ENCODE measurements at places on chromosomes 1 and 21.

- DNase-seq: no peak
Observed at GRCh38 chr1:207798847-207799246, 47.0 kb downstream of the CD46 start.

DNA sequence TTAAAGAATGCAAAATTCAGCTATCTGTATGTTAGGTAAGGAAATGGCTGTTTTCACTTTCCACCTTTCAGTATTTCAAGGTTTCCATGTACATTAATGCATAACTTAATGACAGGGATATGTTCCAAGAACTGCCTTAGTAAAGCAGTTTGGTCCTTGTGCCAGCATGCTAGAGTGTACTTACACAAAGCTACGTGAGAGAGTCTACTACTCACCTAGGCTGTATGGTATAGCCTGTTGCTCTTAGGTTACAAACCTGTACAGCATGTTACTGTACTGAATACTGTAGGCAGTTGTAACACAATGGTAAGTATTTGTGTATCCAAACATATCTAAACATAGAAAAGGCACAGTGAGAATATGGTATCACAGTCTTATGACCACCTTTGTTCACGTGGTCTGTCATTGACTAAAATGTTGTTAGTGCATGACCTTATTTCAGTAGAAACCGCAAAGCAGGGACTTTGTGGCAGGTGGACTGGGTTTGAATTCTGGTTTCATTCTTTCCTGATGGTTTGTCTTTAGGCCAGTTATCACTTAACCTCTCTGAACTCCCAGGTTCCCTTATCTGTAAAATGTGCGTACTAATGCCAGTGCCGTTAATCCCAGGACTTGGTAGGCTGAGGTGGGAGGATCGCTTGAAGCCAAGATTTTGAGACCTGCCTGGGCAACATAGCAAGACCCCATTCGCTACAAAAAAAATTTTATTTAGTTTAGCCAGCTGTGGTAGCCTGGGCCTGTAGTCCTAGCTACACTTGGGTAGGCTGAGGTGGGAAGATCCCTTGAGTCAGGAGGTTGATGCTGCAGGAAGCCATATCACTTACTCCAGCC lies 4.9 kb downstream of the SMYD2 start:
- no peak for DNase-seq

DNA sequence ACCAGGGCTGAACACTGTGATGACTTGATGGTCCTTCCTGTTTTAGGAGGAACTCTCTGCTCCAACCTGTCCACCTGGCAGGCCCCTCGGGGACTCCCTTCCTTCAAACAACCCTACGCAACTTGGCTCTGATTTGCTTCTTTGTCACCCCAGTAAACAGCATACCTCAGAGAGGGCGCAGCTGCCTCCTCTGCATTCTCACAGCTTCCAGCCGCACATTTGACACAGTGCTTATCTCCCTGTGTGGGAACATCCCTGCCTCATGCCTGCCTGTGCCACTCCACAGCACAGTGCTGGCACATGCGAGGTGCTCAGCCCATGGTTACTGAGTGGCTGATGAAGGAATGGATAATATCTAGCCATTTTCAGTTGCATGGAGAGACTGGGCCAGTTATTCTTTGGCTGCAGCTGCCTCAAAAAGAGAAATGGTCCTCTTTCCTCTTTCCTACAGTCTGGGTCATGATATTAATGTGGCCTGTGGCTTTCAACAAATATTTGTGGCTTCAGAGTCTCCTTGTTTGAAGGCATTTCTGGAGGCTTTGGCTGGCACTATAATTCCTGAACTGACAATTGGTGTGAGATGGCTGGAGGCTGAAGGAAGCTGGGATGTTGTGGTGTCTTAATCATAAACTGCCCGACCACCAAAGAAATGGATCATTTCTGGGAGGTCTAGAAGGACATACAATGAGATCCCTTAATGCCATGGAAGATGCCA lies 77.9 kb downstream of the TENT5C start:
- DNase-seq: no peak

- DNase-seq: no peak
Observed at GRCh38 chr1:81548918-81549587, 251.7 kb upstream of the ADGRL2 start.

GRCh38 chr1:203271962-203272632 lies 33.2 kb upstream of the BTG2 start:
- no peak for DNase-seq

DNA sequence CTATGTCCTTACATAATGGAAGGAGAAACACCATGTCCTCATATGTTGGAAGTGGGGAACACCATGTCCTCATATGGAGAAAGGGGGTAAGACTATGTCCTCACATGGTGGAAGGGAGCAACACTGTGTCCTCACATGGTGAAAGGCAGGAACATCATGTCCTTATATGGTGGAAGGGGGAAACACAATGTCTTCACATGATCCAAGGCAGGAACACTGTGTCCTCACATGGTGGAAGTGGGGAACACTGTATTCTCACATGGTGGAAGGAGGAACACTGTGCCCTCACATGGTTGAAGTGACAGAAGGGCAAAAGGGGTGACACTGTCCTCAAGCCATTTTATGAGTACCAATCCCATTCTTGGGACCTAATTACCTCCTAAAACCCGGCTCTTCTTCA lies 146.3 kb upstream of the ETV3 start:
- no peak for DNase-seq

DNA sequence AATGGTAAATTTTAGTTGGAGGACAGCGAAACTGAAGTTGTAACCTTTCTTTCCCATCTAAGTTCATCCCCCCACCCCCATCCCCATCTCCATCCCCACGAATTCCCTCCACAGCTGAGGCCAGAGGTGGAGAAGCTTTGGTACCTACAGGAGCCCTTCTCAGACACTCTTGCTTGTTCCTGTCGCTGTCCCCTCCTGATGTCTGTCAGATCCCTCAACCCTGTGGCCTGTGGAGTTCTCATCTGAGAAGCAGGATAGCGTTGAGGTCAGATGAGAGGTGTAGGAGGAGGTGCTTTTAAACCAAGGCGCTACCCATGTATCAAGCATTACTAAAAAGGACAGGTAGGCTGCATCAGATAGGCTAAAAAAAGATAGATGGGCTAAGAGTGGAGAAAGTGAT lies 769 bp downstream of the NTPCR start:
- no peak for DNase-seq

GRCh38 chr1:31551208-31551607 lies 25.1 kb upstream of the TINAGL1 start:
- no peak for DNase-seq

DNA sequence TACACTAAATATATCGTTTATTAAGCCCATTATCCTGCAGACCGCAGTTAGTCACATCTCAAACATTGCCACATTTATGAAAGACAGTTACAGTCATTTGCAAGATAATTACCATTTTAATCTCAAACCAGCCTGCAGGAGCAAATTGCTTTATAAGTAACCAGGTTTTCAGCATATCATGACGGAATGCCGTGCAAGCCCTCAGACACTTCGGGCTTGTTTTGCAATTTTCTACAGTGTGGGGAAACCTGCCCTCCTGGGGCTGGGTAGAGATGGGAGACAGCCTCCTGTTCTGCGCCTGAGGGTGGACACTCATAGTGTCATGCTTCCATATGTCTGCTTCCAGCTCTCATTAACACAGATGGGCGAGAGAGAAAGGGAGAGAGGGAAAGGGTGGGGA lies 563.9 kb downstream of the NPHP4 start:
- DNase-seq: no peak

DNA sequence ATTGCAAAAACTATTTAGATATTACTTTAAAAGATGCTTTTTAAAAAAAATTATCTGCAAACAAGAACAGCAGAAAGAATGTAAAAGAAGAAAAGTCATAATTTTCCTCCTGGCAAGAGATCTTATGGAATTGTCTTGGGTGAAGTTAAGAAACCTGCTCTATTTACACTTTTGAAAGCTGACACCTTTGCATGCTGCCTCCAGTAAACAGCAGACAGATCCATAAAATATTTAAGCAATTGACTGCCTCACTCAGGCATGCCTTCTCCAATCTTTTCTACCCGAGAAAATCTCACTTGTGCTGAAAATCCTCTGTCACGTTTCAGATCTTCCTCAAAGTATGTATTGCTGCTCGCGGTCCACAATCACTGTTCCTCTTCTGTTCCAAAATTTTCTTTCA lies 107.9 kb upstream of the ZP4 start:
- no peak for DNase-seq

- no peak for DNase-seq
Observed at GRCh38 chr1:53206735-53207379, 10.2 kb downstream of the CPT2 start.

DNA sequence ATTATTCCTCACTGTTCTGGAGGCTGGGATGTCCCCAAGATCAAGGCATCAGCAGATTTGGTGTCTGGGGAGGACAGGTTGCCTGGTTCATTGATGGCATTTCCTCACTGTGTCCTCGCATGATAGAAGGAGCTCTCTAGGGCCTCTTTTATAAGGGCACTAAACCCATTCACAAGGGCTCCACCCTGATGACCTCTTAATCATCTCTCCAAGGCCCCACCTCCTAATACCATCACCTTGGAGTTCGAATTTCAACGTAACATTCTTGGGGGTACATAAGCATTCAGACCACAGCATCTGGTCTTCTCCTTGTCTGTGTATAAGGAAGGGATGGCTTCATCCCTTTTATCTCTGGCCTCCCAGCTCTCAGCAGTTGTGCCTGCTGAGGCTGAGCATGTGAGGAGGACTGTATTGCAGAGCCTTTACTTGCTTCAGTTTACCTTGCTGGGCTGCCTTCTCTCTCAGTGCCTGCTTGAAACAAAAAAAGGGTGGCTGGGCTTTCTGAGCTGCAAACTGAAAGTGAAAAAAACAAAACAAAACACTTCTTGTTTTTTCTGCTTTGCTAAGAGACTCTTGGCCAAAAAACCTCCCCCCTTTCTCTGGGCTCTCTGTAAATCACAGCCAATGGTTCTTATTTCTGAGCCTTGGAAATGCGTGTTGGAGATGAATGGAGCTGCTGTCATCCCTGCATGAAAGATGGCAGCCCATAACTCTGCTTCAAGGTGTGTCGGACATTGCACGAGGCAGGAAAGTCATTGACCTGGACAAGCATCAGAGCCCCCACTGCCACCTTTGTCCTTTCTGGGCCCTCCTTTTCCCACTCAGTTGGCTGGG lies 75.8 kb downstream of the RHOU start:
- DNase-seq: no peak

DNA sequence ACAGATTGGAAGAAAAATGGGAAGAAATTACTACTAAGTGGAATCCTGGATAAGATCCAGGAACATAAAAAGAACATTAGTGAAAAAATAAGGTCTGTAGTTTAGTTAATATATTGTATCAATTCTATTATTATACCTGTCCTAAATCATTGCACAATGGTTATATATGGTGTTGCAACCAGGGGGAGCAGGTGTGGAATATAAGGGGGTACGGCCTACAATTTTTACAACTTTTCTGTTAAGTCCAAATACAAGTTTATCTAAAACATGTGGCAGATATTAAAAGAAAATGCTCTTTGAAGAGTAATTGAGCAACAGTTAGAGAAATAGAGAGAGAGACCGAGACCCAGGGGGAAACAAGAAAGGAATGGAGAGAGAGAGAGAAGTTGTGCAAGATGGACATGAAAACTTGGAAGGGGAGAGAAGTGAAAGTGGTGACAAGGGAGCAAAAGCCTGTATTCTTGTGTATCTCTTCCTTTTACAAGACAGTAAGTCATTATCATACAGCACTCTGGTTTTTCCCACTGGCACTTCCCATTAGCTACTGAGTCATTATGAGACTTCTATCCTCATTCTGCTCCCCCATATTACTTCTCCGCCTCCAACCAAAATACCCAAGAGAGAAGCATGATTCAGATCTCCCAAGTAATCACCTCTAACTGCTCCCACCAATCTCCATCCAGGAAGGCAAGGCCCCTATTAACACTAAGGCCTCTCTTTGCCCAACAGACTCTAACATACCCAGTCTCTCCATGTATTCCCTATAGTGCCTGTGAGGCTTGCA lies 22.3 kb upstream of the TRAF3IP3 start:
- DNase-seq: no peak

DNA sequence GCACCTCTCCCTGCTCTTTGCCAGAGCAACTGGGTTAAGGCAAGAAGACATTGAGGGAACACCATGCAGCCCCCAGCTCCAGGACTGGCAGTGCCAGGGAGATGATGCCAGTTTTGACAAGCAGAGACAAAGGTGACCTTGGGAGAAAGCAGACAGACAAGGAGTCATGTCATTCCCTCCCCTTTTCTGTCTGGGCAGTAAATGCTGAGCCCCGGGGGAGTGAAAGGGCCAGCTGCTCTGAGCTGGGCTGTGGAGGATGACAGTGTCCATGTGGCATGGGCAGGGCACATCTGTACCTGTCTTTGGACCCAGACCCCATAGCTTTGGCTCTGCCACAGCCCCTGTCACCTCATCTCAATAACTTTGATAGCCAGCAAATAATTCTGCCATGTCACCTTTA lies 24.2 kb downstream of the PLEKHA6 start:
- no peak for DNase-seq

- no peak for DNase-seq
Observed at GRCh38 chr1:216960716-216961115, 237.5 kb upstream of the ESRRG start.

DNA sequence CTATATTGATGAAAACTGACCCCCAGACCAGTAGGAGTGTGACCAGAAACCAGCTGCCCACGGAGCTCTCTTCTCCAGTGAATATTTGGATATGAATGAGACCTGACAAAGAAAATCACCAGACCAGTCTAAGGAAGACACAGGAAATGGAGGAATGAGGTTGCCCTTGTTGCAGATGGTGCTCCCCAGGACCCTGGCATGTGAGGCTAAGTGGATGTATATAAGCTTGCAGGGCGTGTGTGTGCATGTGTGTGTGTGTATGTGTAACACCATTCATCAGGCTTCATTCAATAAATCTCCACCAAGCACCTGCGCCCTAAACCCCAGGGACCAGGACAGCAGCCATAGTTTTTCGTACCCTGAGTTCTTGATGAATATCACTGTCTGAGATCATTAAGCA lies 14.4 kb downstream of the PHLDA3 start:
- DNase-seq: no peak

DNA sequence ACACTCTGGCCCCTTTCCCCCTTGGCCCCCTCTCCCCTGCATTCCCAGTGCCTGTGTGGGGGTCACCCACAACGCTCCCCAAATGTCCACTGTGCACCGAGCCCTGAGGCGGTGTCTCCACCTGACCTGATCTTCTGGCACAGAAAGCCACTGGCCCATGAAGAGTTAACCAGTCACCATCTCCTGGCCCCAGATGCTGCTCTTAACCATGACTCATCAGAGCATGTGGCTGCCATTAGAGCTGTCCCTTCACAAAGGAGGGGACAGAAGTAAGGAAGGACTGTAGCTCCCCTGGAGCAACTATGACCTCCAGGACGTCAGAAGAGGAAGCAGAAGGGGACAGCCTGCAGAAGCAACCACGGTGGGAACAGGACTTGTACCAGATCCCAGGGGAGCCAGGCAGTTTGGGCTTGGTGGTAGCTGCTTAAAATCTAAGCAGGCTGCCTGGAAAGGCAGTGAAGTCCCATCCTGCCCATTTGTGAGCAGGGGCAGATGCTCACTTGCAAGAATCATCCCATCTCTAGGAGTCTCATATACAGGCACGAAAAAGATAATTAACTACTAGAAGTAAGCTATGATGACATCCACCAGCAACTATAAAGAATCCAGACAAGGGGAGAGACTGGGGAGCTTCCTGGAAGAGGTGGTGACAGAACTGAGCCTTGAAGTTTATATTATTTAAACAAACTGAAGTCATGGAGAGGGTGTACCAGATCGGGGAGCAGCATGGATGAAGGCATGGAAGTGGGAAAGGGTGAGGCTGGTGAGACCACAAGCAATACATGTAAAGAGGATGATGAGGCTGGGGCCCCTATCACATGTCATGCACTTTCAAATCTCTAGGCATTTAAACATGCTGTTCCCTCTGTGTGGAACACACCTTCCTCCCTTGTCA lies 1.1 kb upstream of the TTC39A start:
- DNase-seq: no peak

All from stimulated activated CD4-positive, alpha-beta T cell treated with anti-CD3 and anti-CD28 coated beads, Interleukin-15, amount 100 ng/mL, for 1 hour (primary cell).